Activated effector memory CD4-positive, alpha-beta T cell treated with Interleukin-2 at 50 U/mL for 16 hours (primary cell): ENCODE measurements at places on chromosomes 7 and 10.

DNA sequence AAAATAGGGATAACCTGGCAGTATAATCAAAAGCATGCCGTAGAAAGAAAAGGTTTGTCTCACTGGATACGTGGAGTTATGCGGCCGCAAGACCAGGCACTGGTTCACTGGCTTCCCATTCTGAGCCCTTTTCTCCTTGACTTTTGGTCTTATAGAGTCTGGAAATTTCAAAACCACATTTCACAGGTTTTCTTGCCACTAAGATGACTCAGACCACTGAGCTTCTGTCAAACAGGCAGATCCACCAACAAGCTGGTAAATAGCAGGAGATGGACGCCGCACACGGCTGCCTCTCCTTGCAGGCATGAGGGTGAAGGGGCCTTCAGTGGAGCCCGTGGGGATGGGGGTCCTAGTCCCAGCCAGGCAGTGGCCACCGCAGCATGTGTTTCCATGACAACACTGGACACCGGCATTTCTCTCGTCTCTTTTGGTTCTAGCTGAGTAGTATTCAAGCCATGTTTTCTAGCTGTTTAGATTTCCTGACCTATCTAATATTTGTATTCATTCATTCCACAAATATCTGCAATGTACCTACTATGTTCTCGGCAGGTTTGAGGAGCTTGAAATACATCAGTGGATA lies 55.5 kb downstream of the KLF6 start:
- no peak for DNase-seq

- no peak for DNase-seq
These were observed 395.3 kb downstream of the PTPRN2 start for GRCh38 chr7:158192184-158192835.

DNA sequence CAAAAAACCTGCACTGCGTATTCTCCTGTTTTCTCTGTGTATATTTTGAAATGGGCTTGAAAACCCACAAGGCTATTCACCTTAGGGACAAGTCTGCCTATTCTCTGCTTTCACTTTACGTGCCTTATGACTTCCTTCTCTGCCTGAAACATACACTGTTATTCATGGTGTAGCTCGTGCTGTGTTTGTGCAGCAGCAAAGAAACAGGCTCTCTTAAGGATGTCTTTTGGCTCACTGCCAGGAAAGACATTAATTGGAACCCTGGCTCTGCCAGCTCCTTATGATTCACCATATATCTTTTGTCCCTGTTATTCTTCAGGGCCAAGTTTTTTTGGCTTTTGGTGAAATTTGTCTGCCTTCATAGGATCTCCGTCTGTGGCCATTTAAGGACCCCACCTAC lies 92.4 kb downstream of the TMEM106B start:
- DNase-seq: no peak

- DNase-seq: no peak
These were observed 45.3 kb downstream of the BZW2 start for GRCh38 chr7:16691241-16691640.

DNA sequence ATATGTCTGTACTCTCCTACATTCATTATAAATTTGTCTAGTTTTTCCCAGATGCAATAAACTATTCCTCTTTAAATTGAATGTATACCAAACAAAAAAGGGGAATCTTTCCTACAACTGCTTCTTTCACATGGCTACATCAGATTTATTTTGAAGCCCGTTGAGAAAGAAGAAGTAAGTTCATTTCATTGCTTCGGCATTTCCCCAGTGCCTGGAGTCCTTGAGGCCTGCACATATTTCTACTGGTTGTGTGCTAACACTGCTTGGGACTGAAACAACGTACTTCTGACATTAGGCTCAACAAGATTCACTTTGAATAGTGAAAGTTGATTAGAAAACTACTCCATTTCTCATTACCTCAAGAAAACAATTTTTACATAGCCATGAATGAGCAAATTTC lies 201.7 kb downstream of the PHF14 start:
- DNase-seq: no peak

GRCh38 chr7:80935991-80936780 lies 17.3 kb upstream of the SEMA3C start:
- DNase-seq: no peak

DNA sequence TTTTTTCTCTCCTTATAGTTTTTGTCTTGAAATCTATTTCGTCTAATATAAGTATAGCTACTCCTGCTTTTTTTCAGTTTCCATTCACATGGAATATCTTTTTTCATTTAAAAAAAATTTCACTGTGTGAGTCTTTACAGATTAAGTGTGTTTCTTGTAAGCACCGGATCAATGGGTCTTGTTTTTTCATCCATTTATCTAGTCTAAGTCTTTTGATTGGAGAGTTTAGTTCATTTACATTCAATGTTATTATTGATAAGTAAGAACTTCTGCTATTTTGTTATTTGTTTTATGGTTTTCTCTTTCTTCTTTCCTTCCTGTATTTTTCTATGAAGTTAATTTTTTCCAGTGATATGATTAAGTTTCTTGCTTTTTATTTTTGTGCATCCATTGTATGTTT lies 216.7 kb upstream of the CNTNAP2 start:
- no peak for DNase-seq

- DNase-seq: no peak
These were observed 4.1 kb downstream of the PRXL2A start for GRCh38 chr10:80412486-80412885.

- DNase-seq: no peak
These were observed 46.1 kb downstream of the PROSER2 start for GRCh38 chr10:11869219-11869618.

GRCh38 chr7:69736126-69736810 lies 138.0 kb downstream of the AUTS2 start:
- no peak for DNase-seq

- DNase-seq: no peak
These were observed 458.8 kb downstream of the DNAJB6 start for GRCh38 chr7:157795643-157796042.

GRCh38 chr10:129814681-129815646 lies 149.1 kb downstream of the EBF3 start:
- no peak for DNase-seq

- DNase-seq: no peak
These were observed 445.3 kb downstream of the LRMDA start for GRCh38 chr10:75876710-75877109.

DNA sequence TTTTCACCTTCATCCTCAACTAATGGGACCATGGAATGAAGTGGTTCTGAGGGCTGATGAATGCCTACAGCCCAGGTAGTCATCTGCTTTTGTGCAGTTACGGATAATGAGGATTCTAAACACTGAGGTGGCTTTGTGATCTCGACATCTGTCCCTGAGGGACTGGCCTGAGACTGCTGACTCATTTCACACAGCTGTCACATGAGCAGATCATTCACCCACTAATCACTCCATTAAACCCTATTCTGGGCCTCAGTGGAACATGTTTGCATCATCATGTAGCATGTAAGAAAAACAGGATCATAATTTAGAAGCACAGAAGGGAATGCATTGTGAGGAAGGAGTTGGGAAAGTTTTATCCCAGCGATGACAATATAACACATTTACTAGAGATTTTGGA lies 79.4 kb upstream of the FEZF1 start:
- no peak for DNase-seq

DNA sequence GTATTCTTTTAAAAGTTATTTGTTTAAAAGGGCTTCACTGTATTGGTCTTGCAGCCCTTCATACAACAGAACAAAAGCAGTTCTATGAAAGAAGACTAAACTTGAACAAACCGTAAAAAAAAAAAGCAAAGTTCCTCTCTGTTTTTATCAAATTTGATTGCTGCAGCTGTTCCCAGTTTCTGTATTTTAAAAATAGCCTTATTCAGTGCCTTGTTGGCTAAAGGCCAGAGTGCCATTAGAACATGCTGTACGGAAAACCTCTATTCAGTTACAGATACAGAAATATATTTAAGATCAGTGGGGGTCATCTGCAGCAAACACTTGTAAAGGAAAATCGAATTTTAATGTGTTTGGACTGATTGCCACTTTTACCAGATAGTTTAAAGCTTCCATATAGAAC lies 207.8 kb upstream of the ETV1 start:
- DNase-seq: no peak

- no peak for DNase-seq
These were observed 163.9 kb downstream of the JCAD start for GRCh38 chr10:29895456-29895855.

- no peak for DNase-seq
These were observed 541.9 kb upstream of the CELF2 start for GRCh38 chr10:10475812-10476211.

DNA sequence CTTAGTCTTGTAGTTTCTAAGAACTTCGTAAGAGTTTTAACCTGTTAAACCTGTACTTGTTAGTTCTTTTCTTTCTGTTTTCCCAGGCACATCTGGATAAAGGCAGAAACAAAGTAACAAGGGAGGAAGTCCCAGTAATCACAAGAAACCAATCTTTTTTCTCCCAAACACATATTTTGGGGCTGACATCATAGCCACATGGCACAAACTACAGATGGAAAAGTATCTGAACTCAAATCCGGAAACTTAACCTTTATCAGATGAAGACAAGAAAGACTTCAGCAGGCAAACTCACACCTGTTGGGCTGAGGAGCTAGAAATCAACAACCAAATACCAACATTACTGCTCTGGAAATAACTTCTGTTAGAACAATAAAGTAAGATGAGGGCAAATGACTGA lies 67.1 kb downstream of the CUBN start:
- DNase-seq: no peak

DNA sequence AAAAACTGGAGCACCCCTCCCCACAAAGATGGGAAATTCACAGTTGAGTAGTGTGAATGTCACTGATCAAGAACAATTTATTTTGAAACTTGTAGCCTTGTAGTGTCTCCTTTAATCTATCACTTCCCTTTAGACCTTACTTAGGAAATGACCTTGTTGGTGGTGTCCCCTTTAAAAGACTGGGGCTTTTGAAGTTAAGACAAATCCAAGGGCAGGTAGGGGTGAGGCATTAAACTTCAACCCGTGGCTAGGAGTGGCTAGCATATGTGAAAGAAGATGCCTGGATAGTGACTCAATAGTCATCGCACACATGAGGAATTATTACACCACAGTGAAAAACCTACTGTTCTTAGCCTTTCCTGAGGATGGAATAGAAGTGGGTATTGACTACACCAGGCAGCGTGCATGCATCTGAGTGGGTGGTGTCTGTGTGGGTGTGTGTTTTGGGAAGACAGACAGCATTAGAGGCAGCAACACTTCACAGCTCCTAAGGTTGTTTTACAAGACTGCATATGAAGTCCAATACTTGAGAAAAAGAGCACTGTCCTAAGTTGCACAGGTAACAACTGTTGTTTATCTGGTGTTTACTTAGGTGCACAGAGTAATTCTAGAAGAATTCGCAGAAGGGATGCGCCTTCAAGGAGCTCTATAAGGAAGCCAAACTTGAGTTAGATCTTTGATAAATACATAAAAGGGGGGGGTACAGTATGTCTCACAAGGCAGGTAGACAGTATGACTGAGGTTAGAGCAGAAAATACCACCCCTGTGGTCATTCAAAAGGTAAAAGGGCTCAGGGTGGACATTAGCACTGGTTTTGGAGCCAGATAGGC lies 32.9 kb downstream of the ABLIM1 start:
- DNase-seq: no peak

- DNase-seq: no peak
These were observed 852 bp upstream of the KLF6 start for GRCh38 chr10:3785851-3786271.
